Sigmoid colon (tissue), 7 donors: ENCODE measurements at places on chromosomes 3 and 15. TPM values are rescaled to one million over a fixed set of nuclear protein-coding genes. Genes with fewer than 3 reads are reported as not detected.

PDZRN3 gene
- 204 TPM for total RNA-seq

MYRIP gene
- 5.0 TPM for total RNA-seq

AQP9 gene
- 0.49 TPM for total RNA-seq

CDHR4 gene
- total RNA-seq, result 1.1 TPM

KBTBD13 gene
- total RNA-seq, result not detected

PARP14 gene
- 59.1 TPM for total RNA-seq

ALG3 gene
- total RNA-seq, result 40.7 TPM

CHST13 gene
- total RNA-seq, result not detected

TM4SF18 gene
- 11.6 TPM for total RNA-seq

DAPK2 gene
- 5.5 TPM for total RNA-seq

PLSCR2 gene
- total RNA-seq, result not detected

GP9 gene
- not detected for total RNA-seq

OXTR gene
- 0.55 TPM for total RNA-seq

CLN6 gene
- total RNA-seq, result 10.4 TPM

SPINK8 gene
- not detected for total RNA-seq

PAK6 gene
- 0.33 TPM for total RNA-seq

P2RY14 gene
- 21.4 TPM for total RNA-seq

DNAJA4 gene
- total RNA-seq, result 17.8 TPM

CORO2B gene
- 3.7 TPM for total RNA-seq

IQCF5 gene
- total RNA-seq, result not detected

WDR49 gene
- total RNA-seq, result 1.8 TPM

FBN1 gene
- total RNA-seq, result 173 TPM

ZNF385D gene
- 1.2 TPM for total RNA-seq

ABCF3 gene
- 32.4 TPM for total RNA-seq

GABRR3 gene
- total RNA-seq, result not detected

RGMA gene
- 35.7 TPM for total RNA-seq

ZNF660 gene
- 3.2 TPM for total RNA-seq

RASL12 gene
- total RNA-seq, result 62.5 TPM

RTP4 gene
- total RNA-seq, result 10.2 TPM

CRABP1 gene
- total RNA-seq, result 2.1 TPM

TMEM212 gene
- not detected for total RNA-seq

SPSB4 gene
- 0.16 TPM for total RNA-seq

AP2M1 gene
- 230 TPM for total RNA-seq

CATSPER2 gene
- total RNA-seq, result 3.8 TPM

NEIL1 gene
- total RNA-seq, result 22.2 TPM

SLC9C1 gene
- not detected for total RNA-seq

CHD2 gene
- total RNA-seq, result 83.1 TPM

SLC22A13 gene
- total RNA-seq, result not detected

EPM2AIP1 gene
- total RNA-seq, result 16.1 TPM

MTHFS gene
- 10.4 TPM for total RNA-seq

GPR62 gene
- 1.1 TPM for total RNA-seq
